ENCODE measurements at places on chromosomes 4 and X.

DNA sequence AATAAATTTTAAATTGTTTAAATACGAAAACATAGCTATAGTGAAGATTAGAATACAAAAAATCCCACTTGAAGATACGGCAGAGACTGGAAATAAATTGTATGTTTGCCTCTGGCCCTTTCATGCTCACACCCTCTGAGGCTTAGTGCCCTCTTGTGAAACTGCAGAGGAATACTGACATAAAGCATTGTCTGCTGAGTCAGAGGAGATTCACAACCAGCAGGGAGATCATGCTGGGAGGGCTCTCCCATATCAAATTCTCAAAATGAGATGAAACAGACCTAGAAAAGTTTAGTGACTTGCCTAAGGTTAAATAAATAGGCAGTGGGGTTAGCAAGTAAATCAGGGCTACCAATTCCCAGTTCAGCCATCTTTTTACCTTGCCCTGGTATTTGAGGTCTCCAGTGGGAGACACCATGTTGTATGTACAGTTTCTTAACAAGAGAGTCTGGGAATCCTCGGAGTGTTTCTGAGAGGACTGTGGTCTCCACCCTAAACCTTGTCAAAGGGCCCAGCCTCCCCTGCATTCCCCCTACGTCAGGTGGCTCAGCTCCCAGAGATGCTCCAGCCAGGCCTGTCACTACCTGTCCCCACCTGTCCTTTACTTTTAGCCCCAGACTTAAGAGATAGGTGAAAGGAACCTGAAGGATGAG lies 581.4 kb upstream of the DIPK2B start:
- DNase-seq = peak; percentile 61

GRCh38 chr4:6269616-6270511 lies at the start of gene WFS1:
Gene WFS1 (plus strand): TSS chr4:6269850. CDS start chr4:6277456, 7,606 bp downstream.
- DNase-seq = peak; percentile 96

- peak; percentile 2 for DNase-seq
Measured at GRCh38 chrX:15107367-15107988, 162.4 kb downstream of the ASB9 start.

GRCh38 chr4:172786039-172786792 lies 382.4 kb upstream of the GALNT7 start:
- DNase-seq = peak; percentile 51

- DNase-seq = peak; percentile 62
Measured at GRCh38 chr4:74018116-74018515, 19.6 kb upstream of the CXCL5 start.

DNA sequence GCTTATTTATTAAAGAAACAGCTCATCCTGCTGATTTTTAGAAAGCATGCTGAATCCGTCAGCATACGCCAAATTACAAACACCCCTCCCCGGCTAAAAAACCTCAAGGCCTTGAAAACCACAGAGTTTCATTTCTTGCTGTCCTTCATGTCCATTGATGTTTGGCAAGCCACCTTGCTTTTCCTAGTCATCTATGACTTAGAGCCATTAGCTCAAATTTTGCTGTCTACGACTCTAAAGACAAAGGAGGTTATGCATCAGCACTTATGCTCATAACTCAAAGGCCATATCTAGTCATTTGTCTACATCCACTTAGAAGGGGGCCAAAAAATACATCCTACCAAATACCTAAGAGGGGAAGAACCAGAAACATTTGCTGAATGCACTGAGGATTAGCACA lies 925.1 kb downstream of the PCDH7 start:
- no peak for DNase-seq

- no peak for DNase-seq
Measured at GRCh38 chr4:168758351-168758876, 251.6 kb downstream of the CBR4 start.

- no peak for DNase-seq
Measured at GRCh38 chrX:138638996-138639395, 72.5 kb downstream of the FGF13 start.

DNA sequence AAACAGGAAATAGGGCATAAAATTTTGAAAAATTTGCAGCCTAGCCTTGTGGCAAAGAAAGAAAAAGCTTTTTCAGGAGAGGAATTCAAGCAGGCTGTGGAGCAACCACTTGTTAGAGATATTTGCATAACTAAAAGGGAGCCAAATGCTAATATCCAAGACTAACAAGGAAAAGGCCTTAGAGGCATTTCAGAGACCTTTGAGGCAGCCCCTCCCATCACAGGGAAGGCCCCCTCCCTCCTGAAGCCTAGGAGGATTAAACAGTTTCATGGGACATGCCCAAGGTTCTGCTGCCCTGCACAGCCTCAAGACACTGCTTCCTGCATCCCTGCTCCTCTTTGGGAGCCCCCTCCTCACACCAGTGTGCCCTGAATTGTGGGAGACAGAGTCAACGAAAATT lies 275.4 kb upstream of the SFRP2 start:
- no peak for DNase-seq

- DNase-seq = peak; percentile 51
Measured at GRCh38 chrX:12984603-12985319, 9.9 kb downstream of the TMSB4X start.

DNA sequence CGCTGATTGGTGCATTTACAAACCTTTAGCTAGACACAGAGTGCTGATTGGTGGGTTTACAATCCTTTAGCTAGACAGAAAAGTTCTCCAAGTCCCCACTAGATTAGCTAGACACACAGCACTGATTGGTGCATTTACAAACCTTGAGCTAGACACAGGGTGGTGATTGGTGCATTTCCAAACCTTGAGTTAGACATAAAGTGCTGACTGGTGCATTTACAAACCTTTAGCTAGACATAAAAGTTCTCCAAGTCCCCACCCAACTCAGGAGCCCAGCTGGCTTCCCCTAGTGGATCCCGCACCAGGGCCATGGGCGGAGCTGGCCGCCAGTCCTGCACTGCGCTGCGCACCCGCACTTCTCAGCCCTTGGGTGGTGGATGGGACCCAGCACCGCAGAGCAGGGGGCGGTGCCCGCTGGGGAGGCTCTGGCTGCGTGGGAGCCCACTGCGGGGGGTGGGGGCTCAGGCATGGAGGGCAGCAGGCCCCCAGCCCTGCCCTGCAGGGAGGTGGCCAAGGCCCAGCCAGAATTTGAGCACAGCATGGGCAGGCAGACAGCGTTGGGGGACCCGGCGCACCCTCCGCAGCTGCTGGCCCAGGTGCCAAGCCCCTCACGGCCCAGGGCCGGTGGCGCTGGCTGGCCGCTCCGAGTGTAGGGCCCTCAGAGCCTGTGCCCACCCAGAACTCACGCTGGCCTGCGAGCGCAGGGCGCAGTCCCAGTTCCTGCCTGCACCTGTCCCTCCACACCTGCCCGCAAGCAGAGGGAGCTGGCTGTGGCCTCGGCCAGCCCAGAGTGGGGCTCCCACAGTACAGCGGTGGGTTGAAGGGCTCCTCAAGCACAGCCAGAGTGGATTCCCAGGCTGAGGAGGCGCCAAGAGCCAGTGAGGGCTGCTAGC lies 608.9 kb upstream of the LCORL start:
- no peak for DNase-seq

GRCh38 chr4:175536852-175537453 lies 275.1 kb downstream of the GPM6A start:
- peak; percentile 43 for DNase-seq

DNA sequence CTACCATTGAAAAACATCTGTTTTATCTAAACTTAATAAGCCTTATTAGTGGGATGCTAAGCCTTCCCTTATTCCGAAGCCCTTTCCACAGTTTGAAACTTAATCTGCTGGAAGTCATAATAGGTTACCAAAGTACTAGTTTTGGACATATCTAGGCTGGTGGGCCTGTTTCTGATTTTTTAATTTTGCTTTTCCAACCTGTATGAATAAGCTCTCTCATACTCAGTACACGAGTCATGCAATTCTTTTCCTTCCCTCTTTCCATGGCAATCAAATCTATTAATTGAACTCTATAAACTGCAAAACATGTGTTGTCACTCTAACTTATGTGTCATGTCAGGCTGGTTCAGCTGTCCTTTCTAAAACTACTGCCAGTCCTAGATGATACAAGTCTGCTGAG lies 91.0 kb downstream of the AMMECR1 start:
- DNase-seq = no peak

All from suppressor macrophage treated with lipopolysaccharide for 4 hours (primary cell).